Ascending aorta (tissue), 2 donors: ENCODE measurements at places on chromosomes 5 and 9.

GRCh38 chr9:100534401-100534800 is 43.5 kb upstream of the CAVIN4 start:
- no peak for DNase-seq

DNA sequence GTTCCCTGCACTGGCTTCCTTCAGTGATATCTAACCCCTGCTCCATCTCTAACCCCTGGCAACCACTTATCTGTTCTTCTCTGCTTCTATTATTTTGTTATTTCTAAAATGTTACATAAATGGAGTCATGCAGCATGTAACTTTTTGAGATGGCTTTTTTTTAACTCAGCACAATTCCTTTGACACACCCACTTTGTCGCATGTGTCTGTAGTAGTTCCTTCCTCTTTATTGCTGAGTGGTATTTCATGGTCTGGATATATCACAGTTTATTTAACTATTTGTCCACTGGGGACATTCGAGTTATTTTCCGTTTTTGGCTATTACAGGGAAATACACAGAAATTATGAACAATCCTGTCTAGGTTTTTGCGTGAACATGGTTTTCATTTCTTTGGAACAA is 200.2 kb downstream of the TRIO start:
- DNase-seq, result no peak

DNA sequence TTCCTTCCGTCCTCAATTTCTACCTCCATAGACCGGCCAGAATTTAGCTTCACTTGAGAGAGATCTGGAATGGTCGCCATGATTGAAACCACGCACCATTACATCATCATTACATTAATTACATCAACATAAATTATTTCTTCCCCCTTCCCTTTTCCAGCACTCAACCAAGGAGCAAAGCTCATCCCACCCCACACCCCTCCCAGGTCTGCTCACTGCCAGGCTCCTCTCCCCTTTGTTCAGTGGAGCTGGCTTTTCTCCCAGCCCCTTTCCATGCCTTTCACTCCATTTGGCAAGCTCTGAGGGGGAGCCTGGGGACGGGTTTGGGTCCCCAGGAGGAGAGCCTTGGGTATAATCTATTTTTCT is 8.4 kb downstream of the RACK1 start:
- DNase-seq, result no peak

GRCh38 chr9:114080773-114081440 is 2.8 kb upstream of the AMBP start:
- DNase-seq, result no peak

DNA sequence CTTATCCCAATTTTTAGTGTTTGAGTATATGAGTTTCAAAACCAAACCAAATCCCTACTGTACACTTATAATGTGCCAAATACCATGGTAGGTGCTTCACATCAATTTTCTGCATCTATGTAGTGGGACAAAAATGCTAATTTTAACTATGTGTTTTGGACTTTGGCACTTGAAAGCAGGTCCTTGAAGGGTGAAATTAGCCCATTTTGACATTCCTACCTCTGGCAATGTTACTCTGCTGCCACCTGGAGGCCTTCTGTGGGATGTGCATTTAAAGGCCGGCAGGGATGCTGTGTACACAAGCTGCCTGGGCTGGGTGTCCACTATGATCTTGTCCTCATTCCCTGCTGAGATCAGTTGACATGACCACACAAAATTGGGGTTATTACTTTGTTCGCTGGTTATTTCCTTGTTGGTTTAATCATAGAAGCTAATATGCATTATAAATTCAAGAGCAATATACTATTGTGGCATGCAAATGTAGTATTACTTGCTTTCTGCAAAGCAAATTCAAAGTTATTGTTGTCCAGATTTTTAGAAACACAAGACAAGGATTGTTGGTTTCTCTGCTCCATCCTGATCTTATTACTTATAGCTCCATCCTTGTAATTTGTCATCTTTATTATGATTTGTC is 166.8 kb downstream of the ARHGEF28 start:
- no peak for DNase-seq

- DNase-seq, result no peak
Observed at GRCh38 chr5:111453747-111454146, 58.6 kb downstream of the STARD4 start.

DNA sequence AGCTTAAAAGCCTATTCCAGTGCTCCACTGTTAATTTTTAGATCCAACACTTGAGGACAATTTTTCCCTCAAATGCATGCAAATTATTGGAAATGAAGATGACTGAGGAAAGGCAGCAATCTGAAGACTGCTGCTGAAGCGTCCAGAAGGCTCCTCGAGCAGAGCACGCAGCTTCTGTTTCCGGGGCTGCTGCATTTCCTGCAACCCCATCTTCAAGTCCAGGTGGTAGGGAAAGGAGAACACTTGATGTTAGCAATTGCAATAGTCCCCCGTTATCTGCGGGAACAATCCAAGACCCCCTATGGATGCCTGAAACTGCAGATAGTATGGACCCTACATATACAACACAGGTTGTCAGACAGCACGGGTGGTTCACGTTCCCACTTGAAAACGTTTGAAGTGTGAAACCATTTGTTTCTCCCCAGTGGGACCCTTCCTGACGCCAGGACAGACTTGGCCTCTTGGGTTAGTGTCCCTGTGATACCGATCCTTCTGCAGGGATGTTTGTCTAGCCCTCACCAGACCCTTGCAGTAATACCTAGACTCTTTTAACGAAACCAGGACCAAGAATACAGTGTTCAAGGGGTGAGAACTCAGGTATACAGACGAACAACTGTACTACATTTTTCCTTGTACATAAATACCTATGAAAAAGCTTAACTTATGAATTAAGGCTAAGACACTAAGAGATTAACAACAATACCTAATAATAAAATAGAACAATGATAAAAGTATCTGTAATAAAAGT is 152.3 kb downstream of the HSD17B3 start:
- no peak for DNase-seq

DNA sequence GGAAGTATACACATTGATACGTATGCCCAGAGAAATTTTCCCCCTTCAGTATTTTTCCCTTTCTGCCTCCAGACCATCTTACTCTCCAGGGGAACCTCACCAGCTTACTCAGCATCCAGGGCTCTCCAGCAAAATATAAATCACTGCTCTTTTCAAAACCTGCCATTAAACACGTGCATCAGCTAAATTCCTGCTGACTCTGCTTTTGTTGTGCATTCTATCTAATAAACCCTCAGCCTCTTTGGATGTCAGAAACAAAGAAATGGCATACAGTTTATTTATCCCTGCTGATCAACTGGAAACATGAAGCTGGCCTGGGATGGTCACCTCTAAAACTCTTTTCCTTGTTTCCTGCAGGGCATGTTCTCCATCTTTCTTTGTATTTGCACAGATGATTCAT is 126.8 kb downstream of the TRPM3 start:
- DNase-seq, result no peak

GRCh38 chr5:5738797-5739489 is 316.5 kb downstream of the ICE1 start:
- DNase-seq, result no peak

DNA sequence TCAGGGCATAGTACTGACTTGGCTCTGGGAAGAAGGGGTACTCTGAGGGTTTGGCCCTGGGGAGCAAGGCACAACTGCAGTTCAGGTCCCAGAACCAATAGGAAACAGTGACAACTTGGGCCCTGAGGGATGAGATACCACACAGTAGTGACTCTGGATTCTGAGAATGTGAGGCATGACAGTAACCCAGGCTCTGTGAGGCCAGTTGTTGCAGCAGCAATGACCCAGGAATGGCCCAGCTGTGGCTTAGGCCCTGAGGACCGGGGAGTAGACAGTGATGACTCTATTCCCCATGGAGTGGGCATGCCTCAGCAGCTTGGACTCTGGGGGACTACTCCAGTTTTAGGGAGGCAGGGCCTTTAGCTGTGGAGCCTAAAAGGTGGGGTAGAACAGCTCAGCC is 21.5 kb upstream of the NFIL3 start:
- DNase-seq, result no peak

- DNase-seq, result no peak
Observed at GRCh38 chr9:83965350-83966208, 14.4 kb downstream of the HNRNPK start.

GRCh38 chr9:71243951-71244350 is 122.5 kb upstream of the TRPM3 start:
- no peak for DNase-seq

DNA sequence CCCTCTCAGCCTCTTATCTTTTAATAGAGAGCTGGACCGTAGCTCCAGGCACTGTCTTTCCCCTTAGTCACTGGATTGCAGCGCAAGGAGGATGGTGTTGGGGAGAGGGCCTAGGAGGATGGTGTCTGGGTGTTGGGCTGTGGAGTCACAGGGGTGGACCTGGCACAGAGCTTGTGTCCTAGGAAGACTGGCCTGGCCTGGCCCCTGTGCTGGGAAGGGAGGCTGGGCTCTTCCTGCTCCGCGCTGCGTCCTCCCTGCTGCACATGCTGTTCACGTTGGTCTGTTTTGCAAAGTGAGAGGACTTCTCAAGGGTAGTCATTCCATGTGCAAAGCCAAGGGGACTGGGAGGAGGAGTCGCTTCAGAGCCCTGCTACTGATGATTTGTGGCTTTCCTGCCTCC is 123.9 kb downstream of the EHMT1 start:
- no peak for DNase-seq

DNA sequence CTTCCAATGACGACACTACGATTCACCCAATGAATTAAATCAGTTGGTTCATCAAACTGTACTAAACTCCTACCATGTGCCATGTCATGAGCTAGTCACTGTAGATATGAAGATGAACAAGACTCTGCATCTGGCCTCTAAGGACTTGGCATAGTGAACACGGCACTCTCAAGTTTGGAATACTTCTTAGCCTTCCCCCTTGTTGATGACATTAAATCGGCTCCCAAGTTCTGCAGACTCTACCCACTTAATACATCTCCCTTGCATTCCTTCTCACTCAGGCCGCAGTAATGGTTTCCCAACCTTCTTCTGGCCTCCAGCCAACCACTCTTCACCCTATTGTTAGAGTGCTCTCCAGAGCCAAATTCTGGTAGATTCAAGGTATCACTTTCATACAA is 184.7 kb downstream of the MAPKAP1 start:
- no peak for DNase-seq

GRCh38 chr9:89410641-89411350 is 87.1 kb downstream of the SEMA4D start:
- no peak for DNase-seq
